Hematopoietic multipotent progenitor cell treated with erythropoietin and hydrocortisone succinate and interleukin-3 and kit ligand, for 8 days (in vitro differentiated cells): ENCODE measurements at places on chromosomes 2 and 18.

DNA sequence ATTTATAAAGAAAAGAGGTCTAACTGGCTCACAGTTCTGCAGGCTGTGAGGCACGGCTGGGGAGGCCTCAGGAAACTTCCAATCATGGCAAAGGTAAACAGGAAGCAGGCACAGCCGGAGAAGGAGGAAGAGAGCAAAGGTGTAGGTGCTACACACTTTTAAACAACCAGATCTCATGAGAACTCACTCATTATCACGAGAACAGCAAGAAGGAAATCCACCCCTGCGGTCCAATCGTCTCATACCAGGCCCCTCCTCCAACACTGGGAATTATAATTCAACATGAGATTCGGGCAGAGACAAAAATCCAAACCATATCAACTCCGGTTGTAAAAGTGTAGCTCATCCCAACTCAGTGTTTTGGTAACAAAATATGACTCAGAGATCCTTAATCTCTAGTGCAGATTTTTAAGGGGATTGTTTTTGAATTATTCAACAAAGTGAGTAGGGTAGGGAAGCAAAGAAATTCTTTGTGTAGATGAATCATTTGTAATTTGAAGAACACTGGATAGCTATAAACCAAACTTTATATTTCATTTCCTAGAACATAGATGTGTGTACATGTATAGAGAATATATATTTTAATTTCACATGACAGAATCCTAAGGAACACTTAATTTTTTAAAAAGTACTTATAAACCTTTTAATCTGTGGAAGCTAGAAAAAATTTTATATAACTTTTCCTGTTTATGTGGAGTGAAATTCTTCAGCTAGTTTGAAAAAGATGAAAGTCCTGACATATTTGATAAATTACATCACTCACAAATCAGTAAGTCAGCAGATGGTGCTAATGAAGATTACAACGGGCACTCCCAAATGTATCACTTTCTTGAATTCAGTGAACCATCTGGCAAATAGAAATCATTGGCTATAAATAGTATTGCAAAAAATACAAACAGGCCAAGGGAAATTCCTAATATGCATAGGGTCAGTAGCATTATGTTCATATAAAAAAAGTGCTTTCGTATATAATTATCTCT, 130.1 kb downstream of the OLA1 start:
- peak; percentile 29 for DNase-seq

DNA sequence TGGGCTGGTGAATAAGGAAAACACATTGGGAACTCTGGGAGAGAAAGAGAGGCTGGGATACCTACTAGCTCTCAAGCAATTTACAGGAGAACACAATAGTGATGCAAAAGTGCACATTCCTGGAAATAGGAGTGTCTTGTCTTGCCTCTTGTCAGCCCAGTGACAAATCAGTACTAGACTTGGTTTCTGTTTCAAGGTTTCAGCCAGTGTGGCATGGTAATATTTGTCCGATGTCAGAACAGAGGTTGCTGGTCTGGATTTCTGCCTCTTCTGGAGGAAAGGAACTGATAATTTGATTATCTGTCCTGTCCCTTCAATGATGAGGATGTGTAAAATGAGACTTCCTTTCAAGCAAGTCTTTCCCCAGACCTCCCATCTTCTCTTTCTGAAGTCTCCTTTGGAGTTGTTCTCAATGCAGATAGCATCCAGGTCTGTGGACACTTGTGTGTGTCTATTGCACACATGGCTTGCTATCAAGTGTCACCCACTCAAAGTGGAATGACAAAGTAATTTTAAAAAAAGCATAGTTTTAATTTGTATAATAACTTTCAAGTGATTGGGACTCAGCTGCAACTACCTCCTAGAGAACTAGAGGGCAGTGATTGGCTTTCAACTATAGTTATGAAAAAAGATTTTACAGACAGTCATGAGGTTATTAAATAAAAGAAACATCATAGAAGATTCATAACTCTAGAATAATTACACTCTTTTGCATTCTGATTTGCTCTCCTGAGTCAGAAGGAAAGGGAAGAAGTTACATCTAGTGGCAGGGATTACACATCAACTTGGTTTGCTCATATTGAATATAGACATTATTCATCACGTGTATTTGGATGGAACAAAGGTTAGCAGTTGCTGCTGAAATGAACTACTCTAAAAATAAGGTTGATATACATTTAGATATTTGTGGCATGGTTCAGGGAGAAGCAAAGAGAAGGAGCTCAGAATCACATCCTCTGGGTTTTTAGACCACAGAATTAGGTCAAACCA, 4.5 kb downstream of the GPR39 start:
- DNase-seq, result no peak

DNA sequence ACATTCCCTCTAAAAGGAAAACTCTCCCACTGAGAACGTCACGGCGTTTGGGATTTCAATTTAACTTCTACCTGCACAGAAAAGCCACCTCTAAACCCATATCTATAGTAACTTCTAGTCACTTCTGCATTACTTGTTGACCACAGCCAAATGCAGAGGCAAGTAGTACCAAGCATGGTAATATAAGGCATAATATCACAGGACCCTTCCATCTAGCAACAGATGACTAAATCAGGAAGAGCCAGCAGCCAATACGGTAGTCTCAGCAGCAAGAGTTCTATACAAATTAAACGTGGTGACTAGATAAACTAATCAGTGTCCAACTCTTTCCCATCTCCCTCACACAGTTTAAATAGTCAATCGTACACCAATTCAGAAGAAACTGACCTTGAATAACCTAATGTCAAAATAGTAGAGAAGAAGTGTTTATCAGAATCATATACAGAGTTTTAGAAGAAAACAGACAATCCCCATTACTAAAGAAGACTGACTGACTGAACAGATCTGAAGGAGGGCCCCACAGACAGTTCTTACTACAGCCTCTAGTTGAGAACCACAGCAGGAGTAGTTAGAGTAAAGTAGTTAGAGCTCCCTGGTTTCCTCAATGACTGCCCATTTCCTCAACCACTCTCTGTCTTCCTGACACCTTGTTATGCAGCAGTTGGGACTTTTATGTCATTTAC, 30.0 kb downstream of the MEMO1 start:
- peak; percentile 77 for DNase-seq

DNA sequence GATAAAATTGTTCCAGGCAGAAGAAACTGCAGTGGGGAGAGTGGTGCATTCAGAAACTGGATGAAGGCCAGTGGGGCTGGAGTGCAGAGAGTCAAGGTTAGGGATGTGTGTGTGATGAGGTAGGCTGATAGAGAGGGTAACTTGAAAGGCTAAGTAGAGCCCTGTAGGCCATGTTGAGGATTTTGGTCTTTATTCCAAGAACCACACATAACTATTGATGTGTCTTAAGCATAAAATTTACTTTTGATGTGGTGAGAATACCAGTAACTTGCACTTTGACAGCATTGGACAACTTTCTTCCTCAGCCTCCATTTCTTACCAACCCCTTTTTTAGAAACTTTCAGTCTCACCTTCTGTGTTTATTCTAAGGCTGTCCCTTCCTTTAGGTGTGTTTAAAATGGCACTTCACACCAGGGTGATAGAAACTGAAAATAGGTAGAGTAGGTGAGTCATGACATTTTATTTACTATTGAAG, 22.6 kb downstream of the MTX2 start:
- DNase-seq, result no peak

- DNase-seq, result no peak
Observed at GRCh38 chr2:128497461-128497860, 178.8 kb upstream of the HS6ST1 start.

DNA sequence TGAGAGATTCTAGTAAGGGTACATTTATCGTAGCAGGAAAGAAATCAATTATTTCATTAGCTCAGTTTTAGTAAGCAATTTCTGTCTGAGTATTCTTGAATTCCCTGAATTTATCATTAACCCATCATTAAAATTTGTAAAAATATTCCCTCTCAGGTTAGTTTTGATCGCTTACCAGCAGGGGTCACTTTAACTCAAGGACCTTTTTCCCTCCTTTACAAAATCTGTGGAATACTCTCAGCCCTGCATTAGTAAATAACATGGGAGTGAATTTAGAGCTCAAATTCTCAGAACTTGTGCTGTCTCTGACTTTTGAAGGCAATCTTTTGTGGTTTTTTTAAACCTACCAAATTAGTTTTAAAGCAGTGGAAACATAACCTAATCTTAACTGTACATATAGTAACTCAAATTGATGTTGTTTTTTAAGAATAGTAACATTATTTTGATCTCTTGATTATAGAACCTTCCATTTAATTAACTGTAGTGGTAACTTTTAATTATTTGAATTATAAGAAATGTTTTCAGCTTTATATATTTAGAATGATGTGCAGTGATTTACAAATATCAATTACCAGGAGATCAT, 97.2 kb downstream of the AGPS start:
- peak; percentile 54 for DNase-seq

GRCh38 chr2:85743304-85743978, 10.3 kb upstream of the ATOH8 start:
- DNase-seq, result no peak

- DNase-seq, result no peak
Observed at GRCh38 chr2:160278879-160279177, 78.8 kb upstream of the ITGB6 start.

GRCh38 chr2:61437170-61437569, 33.7 kb downstream of the USP34 start:
- DNase-seq, result no peak
